ENCODE measurements at places on chromosomes 5 and 9.

DNA sequence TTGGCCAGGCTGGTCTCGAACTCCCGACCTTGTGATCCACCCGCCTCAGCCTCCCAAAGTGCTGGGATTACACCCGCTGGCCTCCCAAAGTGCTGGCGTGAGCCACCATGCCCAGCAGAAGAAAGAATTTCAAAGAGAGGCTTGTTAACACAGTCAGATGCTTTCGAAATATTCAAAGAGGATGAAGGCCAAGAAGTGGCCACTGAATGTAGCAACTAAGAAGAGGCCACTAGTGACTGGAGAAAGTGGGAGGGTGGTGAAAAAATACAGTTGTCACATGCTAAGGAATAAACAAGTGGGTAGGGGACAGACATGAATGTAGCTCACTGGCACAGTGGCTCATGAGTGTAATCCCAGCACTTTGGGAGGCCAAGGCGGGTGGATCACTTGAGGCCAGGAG, 13.0 kb upstream of the TPM2 start:
- DNase-seq, result no peak

- DNase-seq, result no peak
These were observed 46.3 kb downstream of the BICD2 start for GRCh38 chr9:92718086-92719001.

GRCh38 chr5:10633271-10634049, 69.6 kb downstream of the ANKRD33B start:
- DNase-seq, result no peak

DNA sequence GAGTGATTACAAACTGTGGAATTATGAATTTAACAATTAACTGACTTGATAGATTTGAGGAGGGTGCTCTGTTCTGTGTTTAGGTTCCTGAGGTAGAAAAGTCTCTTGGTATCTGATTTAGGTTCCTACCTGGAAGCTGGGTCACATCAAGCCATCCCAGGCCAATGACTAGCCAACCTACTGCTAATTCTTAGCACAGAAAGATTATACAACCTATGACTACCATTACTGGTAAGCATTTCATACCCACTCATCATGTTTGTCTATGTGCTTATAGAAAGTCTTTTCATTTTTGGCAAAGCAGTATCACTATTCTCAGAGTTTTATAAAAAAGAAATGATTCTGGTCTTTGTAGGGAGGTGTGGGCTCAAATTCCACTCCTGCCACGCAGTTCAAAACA, 49.7 kb downstream of the GNAQ start:
- no peak for DNase-seq

DNA sequence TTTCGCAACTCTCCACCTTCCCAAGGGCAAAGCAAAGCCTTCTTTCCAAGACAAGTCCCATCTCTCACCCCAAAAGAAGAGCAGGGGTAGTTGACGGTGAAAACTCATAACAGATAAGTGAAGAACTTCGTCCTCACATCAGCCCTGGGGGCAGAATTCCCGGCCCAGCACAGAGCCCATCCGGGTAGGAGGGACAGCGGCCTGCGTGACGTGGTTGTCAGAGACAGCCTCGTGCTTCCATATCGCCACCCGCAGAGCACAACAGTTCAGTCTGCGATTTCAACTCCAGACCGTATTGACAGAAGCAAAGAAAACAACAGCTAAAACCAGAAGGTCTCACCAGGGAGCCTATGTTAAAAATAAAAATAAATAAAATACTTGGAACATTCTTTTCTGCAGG, 273.2 kb downstream of the SYK start:
- no peak for DNase-seq

DNA sequence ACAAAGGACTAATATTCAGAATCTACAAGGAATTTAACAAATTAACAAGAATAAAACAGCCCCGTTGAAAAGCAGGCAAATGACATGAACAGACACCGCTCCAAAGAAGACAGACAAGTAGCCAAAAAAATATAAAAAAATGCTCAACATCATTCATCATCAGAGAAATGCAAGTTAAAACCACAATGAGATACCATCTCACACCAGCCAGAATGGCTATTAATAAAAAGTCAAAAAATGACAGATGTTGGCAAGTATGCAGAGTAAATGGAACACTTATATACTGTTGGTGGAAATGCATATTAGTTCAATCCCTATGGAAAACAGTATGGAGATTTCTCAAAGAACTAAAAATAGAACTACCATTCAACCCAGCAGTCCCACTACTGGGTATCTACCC, 302.7 kb upstream of the RGMB start:
- no peak for DNase-seq

GRCh38 chr9:135671591-135672041, 8.5 kb downstream of the LCN9 start:
- no peak for DNase-seq

- no peak for DNase-seq
These were observed 210.3 kb downstream of the C9orf152 start for GRCh38 chr9:109997682-109998081.

- DNase-seq, result no peak
These were observed 45.4 kb downstream of the SHB start for GRCh38 chr9:38023661-38024035.

- no peak for DNase-seq
These were observed 557.8 kb upstream of the TLE4 start for GRCh38 chr9:79013715-79014610.

DNA sequence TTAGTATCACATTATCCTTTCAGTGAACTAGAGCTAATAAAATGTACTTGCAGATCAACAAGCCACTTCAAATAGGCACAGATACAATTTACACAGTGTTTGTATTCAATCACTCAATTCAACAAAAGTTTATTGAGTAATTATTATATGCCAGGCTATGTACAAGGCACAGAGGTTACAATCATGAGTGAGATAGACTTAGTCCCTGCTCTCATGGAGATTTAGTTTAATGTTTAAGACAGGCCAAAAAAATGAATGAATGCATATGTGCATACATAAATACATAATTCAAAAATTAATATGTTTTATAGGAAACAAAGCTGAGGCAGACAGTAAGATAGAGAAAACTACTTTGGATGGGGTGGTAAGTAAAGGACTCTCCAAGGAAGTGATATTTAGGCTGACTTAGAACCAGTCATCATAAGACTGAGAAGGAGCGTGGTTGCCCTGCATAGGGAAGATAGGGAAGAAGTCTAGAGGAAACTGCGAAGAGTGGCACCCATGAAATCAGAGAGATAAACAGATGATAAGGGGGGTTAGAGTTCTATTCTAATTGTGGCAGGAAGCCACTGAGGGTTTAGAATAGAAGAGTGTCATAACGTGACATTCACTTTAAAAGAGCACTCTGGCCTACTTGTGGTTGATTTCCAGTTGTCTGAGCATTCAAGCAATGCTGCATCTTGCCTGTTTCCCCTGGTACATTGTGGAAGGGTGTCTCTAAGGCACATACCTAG, 49.7 kb upstream of the GRAMD2B start:
- DNase-seq, result no peak

- DNase-seq, result no peak
These were observed 113.4 kb upstream of the GHR start for GRCh38 chr5:42309865-42310264.

DNA sequence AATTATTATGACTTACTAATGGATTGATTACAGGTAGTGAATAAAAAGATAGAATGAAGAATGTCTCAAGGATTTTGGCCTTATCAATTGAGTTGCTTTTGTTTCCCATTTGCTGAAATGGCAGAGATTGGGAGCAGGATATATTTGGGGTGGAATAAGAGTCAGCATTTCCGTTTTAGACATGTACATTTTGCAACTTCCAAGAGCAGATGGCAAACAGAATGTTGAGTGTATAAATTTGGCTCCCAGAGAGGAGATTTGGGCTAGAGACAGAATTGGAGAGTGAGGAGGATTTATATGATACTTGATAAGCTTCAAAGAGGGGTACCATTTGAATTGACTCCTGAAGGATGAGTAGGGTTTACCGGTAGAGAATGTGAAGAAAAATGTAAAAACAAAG, 437.9 kb upstream of the PAPPA start:
- DNase-seq, result no peak

All from inflammatory macrophage treated with lipopolysaccharide for 1 hour (primary cell).